ENCODE measurements at places on chromosomes 16 and 17.

DNA sequence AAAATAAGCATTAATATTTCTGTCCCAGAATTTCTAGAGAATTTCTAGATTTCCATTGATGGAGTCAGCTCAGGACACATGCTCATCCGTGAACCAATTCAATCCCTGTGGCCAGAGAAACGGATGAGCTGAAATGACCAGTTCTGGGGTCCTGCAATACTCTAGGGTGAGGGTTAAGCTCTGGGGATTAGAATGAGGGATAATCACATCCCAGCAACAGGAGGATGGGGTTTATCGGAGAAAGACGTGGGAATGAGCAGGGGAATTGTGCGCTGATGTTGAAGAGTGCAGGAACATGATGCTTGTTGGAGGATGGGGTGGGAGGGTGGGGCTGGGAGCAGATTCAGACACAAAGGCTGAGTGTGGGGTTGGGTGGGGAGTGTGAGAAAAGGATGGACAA is 64.1 kb downstream of the SLC5A11 start:
- DNase-seq: no peak
- peaks cover 2% of the 10 kb centered on the region for H3K27me3 ChIP-seq
- H3K4me1 ChIP-seq: no peaks in the 10 kb centered on the region
- no peak overlapping the region for H3K27ac ChIP-seq
- H3K36me3 ChIP-seq: peaks cover 2% of the 10 kb centered on the region

DNA sequence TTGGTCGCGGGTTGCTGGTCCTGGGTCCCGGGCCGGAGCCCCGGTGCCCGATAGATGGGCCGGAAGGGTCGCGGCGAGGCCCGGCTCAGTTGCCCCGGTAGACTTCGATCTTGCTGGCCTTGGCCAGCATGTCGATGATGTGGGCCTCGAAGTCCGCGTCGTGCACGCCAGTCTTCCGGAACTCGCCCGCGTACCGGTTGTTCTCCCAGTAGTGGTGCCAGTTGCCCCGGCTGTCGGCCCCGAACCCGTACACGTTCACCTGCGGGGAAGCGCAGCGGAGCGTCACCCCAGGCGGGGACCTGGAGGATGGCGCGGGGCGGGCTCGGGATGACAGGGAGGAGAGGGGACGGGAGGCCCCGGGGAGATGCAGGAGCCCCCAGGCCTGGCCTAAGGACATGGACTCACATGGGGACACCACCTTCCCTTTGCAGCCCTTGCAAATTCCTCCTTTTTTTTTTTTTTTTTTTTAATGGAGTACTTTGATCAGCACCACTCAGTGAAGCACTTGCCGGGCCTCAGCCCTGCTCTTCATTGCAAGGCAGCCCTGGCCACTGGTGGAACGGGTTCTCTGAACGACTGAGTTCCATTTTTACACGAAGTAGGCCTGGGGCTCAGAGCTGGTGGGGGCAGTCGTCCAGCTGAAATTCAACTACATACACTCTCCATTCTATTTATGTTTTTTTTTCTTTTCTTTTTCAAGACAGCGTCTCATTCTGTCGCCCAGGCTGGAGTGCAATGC is 35.1 kb downstream of the DDX19A start:
- no peak for DNase-seq
- peaks cover 8% of the 10 kb centered on the region for H3K27me3 ChIP-seq
- peak overlapping the region; percentile 48 for H3K27ac ChIP-seq
- peak overlapping the region; percentile 96 for H3K4me3 ChIP-seq
- peaks cover 10% of the 10 kb centered on the region for H3K4me1 ChIP-seq

DNA sequence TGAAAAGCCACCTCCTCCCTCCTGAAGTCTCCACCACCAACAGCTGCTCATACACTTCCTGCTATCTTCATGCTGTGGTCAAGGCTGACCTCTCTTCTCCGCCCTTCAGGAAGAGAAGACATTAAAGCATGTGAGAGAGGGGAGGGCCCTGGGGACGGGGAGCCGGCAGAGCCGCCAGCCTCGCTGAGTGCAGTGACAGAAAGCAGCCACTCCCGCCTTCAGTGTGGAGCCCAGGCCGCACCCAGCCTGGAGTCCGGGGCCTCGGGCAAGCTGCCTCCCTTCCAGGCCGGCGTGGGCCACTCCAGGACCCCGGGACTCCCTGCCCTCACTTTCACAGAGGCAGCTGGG is 94.7 kb upstream of the TNRC6C start:
- H3K4me3 ChIP-seq: peak overlapping the region; percentile 30
- H3K36me3 ChIP-seq: no peaks in the 10 kb centered on the region
- peak; percentile 70 for DNase-seq
- peaks cover 13% of the 10 kb centered on the region for H3K27me3 ChIP-seq
- peak overlapping the region; percentile 98 for H3K27ac ChIP-seq
- peaks cover 33% of the 10 kb centered on the region for H3K4me1 ChIP-seq

DNA sequence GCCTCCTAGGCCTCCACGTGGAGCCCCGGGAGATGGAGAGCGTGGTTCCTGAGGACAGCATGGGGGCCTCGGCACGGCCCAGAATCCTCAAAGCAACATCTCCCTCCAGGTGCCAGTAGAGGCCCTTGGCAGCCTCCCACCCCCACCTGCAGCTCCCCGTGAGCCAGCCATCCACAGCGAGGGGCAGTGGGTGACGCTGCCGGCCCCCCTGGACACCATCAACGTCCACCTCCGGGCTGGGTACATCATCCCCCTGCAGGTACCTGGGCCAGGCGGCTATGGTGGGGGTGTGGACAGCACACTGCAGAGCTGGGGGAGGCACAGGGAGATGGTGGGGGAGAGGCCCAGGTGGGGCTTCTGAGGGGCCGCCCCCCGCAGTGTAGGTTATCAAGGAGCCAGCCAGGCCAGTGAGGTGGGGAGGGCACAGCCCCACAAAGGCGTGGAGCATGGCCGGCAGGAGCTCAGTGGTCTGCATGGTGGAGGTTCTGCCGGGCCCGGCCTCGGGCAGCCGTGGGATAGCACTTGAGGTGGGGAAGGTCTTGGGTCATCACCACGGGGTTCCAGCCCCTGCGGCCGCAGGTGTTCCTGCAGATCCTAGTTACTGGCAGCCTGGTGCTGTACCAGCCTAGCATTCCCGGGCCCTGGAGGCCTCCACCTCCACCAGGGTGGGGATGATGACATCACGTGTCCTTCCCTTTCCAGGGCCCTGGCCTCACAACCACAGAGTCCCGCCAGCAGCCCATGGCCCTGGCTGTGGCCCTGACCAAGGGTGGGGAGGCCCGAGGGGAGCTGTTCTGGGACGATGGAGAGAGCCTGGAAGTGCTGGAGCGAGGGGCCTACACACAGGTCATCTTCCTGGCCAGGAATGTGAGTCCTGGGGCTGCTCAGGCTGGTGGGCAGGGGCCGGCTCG is 16.4 kb downstream of the GAA start:
- peak overlapping the region; percentile 34 for H3K4me3 ChIP-seq
- peaks cover 19% of the 10 kb centered on the region for H3K4me1 ChIP-seq
- DNase-seq: no peak
- H3K27me3 ChIP-seq: peaks cover 12% of the 10 kb centered on the region

- no peaks in the 10 kb centered on the region for H3K27me3 ChIP-seq
- no peak for DNase-seq
- H3K36me3 ChIP-seq: peaks cover 13% of the 10 kb centered on the region
- peaks cover 6% of the 10 kb centered on the region for H3K4me1 ChIP-seq
- no peak overlapping the region for H3K4me3 ChIP-seq
Observed at GRCh38 chr17:55772086-55772485, 21.2 kb downstream of the PCTP start.

- peaks cover 4% of the 10 kb centered on the region for H3K4me1 ChIP-seq
- no peaks in the 10 kb centered on the region for H3K36me3 ChIP-seq
- H3K27me3 ChIP-seq: peaks cover 3% of the 10 kb centered on the region
- no peak for DNase-seq
- H3K27ac ChIP-seq: no peak overlapping the region
- H3K4me3 ChIP-seq: no peak overlapping the region
Observed at GRCh38 chr17:60130466-60130865, 19.3 kb upstream of the CA4 start.

DNA sequence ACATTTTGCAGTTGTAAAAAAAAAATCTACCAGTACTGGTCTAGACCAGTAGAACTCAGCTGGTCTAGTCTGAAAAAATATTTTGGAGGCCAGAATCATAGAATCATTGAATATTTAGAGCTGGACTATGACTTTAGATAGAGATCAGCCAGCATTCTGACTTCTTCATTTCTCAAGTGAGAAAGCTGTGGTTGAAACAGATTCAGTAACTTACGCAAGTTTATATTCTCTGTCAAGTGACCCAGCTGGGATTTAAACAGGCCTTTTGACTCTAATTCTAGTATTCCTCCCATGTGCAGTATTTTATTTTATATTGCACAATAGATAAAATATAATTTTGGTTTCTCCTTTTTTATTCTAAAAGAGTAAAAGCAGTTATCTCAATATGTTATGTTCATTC is 4.9 kb downstream of the TNRC6A start:
- no peak overlapping the region for H3K4me3 ChIP-seq
- H3K4me1 ChIP-seq: peaks cover 22% of the 10 kb centered on the region
- DNase-seq: no peak
- H3K36me3 ChIP-seq: no peaks in the 10 kb centered on the region
- no peak overlapping the region for H3K27ac ChIP-seq

DNA sequence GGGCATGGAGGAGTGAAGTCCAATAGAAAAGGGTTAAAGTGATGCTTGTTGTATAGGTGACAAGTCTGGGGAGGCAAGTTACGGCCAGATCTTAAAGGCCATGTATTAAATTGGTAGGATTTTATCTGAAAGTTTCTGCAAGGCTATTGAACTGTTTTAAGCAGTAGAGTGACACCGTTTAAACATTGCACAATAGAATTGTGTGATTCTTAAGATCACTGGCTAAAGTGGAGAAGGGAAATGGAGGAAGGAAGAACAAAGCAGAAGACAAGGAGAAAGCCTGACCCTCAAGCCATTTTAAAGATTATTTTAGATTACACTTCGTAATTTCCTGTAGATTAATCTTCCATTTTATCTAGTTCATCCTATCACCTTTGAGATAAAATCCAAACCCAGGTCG is 5.6 kb upstream of the MPHOSPH6 start:
- no peak overlapping the region for H3K4me3 ChIP-seq
- DNase-seq: no peak
- H3K27me3 ChIP-seq: no peaks in the 10 kb centered on the region
- no peak overlapping the region for H3K27ac ChIP-seq

GRCh38 chr17:74340470-74341023 is 14.5 kb downstream of the KIF19 start:
- H3K27me3 ChIP-seq: peaks cover 10% of the 10 kb centered on the region
- no peak overlapping the region for H3K27ac ChIP-seq
- peaks cover 20% of the 10 kb centered on the region for H3K4me1 ChIP-seq
- DNase-seq: peak; percentile 44
- peaks cover 5% of the 10 kb centered on the region for H3K36me3 ChIP-seq

GRCh38 chr16:75206749-75207451 is at the start of gene CTRB2:
Gene CTRB2 (minus strand): TSS chr16:75207161. CDS start chr16:75207141, 20 bp downstream.
- DNase-seq: no peak
- no peaks in the 10 kb centered on the region for H3K27me3 ChIP-seq
- H3K4me3 ChIP-seq: no peak within 1 kb of the TSS
- no peak within 1 kb of the TSS for H3K27ac ChIP-seq
- peaks cover 1% of the 10 kb centered on the region for H3K4me1 ChIP-seq
- no peaks in the 10 kb centered on the region for H3K36me3 ChIP-seq

GRCh38 chr17:78126895-78127238 is 1.7 kb downstream of the TMC6 start:
- no peak overlapping the region for H3K27ac ChIP-seq
- peaks cover 15% of the 10 kb centered on the region for H3K27me3 ChIP-seq
- no peaks in the 10 kb centered on the region for H3K36me3 ChIP-seq
- no peaks in the 10 kb centered on the region for H3K4me1 ChIP-seq
- H3K4me3 ChIP-seq: no peak overlapping the region

DNA sequence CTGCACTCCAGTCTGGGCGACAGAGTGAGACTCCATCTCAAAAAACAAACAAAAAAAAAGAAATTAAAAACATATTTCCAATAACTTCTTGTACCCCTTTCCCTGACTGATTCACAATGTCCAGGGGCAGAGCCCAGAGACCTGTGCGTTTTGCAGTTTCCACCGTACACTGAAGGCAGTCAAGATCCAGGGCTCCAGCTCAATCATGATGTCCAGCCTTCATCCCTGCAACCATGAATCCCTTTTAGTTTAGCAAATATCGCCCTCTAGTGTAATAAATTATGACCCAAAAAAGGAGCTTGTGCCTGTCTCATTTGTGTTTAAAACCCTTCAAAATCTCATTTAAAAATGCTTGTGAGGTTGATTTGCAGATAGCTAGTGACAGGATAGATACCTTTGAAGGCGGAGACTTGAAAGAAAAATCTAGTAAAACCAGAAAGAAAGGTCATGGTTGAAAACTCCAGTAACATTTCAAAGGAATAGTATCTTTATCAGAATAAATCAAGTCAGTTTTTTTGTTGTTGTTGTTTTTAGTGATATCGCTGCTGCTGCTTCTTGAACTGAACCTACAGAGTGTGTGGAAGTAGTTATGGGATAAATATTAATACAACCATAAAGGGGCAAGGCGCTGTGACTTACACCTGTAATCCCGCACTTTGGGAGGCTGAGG is 3.7 kb upstream of the ERN1 start:
- H3K27ac ChIP-seq: no peak overlapping the region
- peaks cover 5% of the 10 kb centered on the region for H3K27me3 ChIP-seq
- H3K36me3 ChIP-seq: peaks cover 5% of the 10 kb centered on the region
- H3K4me3 ChIP-seq: no peak overlapping the region
- peaks cover 8% of the 10 kb centered on the region for H3K4me1 ChIP-seq

- H3K4me3 ChIP-seq: no peak overlapping the region
- peaks cover 11% of the 10 kb centered on the region for H3K27me3 ChIP-seq
- H3K36me3 ChIP-seq: no peaks in the 10 kb centered on the region
- DNase-seq: no peak
Observed at GRCh38 chr17:73184136-73184993, 8.5 kb upstream of the COG1 start.

DNA sequence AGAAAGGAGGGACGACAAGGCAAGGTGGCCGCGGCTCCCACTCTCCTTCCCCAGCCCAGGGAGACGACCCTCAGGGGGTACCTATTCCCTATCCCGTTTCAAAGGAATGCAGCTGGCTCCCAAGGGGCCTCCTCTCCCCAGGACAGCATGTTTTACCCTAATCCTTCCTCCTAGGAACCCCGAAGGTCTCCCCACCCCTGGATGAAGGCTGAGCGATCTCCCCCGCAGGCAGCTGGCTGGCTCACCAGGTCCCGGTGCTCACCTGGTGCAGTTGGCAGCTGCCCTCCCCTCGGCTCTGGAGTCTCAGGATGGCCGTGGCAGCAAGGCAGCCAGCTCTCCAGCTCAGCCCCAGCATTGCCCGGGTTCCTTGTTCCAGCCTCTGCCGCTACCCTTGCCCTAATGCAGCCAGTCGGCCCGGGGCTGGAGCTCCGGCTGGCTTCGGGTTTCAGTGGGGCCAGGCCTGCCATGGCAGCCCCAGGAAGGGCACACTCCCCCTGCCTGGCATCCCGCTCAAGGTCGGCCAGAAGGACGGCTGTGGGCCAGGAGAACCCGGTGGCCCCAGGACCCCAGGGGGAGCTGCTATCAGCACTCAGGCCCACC is 4.6 kb downstream of the CLUH start:
- no peaks in the 10 kb centered on the region for H3K36me3 ChIP-seq
- H3K27ac ChIP-seq: no peak overlapping the region
- H3K4me1 ChIP-seq: peaks cover 11% of the 10 kb centered on the region
- H3K27me3 ChIP-seq: peaks cover 7% of the 10 kb centered on the region
- H3K4me3 ChIP-seq: no peak overlapping the region

GRCh38 chr16:11539641-11540050 is 47.1 kb downstream of the LITAF start:
- no peak overlapping the region for H3K27ac ChIP-seq
- H3K4me3 ChIP-seq: no peak overlapping the region
- no peak for DNase-seq
- H3K36me3 ChIP-seq: no peaks in the 10 kb centered on the region
- peaks cover 6% of the 10 kb centered on the region for H3K4me1 ChIP-seq

- no peak for DNase-seq
- peaks cover 1% of the 10 kb centered on the region for H3K4me1 ChIP-seq
- H3K27me3 ChIP-seq: peaks cover 5% of the 10 kb centered on the region
- no peaks in the 10 kb centered on the region for H3K36me3 ChIP-seq
Observed at GRCh38 chr17:74964246-74964761, 8.3 kb downstream of the HID1 start.

GRCh38 chr17:76107509-76107908 is 3.9 kb upstream of the EXOC7 start:
- no peak for DNase-seq
- no peak overlapping the region for H3K27ac ChIP-seq
- no peak overlapping the region for H3K4me3 ChIP-seq
- peaks cover 3% of the 10 kb centered on the region for H3K4me1 ChIP-seq

All from glutamatergic neuron (in vitro differentiated cells).